ENCODE measurements at places on chromosomes 5 and 9.

DNA sequence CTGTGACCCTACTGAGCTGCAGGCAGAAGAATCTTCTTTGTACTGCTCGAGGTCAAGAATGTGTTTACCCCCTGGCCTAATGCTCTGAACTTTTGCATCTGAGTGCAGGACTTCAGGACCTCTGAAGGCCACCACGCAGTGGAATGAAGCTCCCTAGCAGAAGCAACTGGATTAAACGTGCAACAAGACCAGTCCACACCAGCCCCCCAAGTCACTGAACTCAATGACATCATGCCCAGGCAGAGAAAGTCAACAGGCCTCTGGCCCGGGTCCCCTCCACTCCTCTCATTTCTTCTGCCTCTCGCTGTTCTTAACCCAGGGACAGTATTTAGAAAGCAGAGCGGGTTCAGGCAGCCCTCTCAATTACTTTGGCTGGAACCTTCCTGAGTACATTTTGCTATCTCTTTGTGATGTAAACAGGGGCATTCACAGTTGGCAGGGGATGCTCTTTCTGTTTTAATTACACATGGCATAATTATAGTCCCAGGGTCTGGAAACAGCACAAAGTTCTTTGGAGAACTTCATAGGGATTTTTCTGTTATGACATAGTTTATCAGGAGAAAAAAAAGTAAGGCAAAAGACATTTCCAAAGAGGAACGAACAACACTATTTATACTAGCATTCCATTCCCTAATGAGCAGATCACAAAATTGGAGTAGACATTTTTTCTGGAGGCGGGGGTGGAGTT, 108.2 kb upstream of the SPATA31D4 start:
- DNase-seq = no peak

DNA sequence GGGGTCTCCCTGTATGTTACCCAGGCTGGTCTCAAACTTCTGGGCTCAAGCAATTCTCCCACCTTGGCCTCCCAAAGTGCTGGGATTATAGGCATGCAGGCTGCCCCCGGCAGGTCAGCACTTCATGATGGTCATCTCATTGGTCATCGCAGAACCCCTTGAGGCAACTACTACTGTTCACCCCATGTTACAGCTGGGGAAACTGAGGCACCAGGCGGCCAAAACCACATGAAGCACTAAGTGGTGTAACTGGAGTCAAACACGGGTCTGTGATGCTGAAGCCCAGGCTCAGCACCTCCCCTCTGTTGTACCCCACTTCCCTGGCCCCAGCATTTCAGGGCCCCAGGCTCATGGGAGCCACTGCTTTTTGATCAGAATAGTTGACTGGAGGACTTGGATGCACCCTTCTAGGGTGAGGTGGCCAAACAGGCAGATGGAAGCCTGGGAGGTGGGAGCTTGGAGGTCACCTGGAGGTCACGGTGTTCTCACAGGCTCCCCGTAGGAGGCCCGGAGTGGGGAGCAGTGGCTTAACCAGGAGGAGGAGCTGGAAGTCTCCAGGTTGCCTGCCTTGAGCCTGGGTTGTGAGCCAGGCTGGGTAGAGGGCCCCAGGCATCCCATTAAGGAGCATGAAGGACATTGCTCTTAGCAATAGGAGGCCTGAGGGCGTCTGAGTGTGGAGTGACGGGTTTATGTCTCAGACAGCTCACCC, 57.3 kb upstream of the RPL26L1 start:
- DNase-seq = no peak

GRCh38 chr5:174098694-174099093, 53.2 kb downstream of the NSG2 start:
- DNase-seq = no peak

- DNase-seq = no peak
Measured at GRCh38 chr5:11467588-11467987, 436.7 kb downstream of the CTNND2 start.

DNA sequence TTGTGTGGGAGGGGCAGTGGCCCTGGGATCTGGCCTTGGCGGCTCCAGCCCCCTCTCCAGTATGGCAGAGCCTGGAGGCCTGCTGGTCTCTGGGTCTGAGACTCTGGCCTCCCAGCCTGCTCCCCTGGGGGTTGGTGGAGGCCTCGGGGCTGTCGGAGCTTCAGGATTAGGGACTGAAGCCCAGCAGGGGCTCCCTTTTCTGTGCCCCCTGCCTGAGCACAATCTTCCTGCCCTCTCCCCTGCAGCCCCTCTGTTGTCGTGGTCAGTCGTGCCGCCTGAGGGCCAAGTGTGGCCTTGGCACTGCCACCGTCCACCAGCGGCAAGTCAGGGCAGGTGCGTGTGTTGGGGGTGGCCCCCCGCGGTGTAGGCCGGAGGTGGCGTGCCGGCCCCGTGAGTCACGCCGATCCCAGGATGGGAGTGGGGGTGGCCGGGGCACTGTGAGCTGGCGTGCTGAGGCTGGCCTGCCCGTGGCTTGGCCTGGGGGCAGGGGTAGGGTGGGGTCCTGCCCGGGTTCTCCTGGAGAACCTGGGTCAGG, 53.6 kb downstream of the RXRA start:
- DNase-seq = no peak

GRCh38 chr5:88393716-88394535, 125.3 kb upstream of the TMEM161B start:
- DNase-seq = no peak

DNA sequence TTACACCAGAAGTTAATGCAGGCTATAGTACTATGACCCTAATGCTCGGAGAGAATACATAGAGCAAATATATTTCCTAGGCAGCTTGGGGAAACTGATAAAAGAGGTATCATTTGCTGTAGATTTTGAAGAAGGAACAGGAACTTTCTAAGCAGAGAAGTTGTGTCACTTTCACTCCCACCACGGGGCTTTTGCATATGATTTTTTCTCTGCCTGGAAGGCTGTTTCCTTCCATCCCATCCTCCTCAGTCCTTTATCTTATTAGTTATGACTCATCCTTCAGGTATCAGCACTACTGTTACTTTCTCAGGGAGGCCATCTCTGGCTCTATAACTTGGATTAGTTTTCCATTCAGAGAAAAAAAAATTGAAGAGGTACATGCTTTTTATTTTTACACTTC, 2006.1 kb upstream of the WWC1 start:
- DNase-seq = no peak

- peak; percentile 68 for DNase-seq
Measured at GRCh38 chr5:17190242-17190778, 27.1 kb upstream of the BASP1 start.

- no peak for DNase-seq
Measured at GRCh38 chr9:116101516-116101915, 52.1 kb upstream of the PAPPA start.

DNA sequence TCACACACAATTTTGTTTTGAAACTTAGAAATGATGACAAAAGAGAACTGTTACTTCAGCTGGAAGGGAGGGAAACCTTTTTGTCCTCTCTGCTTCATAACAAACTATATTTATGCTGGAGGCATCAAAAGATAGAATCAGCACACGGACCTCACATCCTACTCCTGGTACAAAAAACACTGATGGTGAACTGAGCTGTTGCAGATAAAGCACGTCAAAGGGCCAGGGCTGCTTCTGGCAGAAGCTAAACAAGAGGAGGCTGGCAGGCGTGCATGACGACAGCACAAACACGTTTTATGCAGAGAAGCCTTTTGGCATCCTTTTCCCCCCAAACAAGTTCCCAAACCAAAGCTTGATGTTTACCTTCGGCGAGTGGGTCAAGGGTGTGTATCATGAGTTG, 169.6 kb downstream of the SLC24A2 start:
- no peak for DNase-seq

DNA sequence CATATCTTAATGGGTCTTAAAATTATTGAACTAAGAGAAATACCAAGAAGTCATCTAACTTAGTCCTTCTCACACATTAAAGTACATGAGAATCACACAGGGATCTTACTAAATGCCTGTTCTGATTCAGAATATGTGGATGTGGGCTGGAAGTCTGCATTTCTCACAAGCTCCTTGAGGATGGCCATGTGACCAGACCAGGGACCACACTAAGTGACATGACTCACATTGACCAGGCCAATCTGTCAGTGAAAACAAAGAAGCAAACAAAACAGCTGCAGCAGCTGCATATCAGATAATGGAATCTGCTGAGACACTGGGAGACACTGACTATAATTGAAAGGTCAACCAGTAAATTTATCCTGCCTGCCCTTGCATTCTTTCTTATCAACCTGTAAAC, 110.5 kb downstream of the ADAMTS12 start:
- DNase-seq = no peak

Measured in NCI-H2081 (cell line).